ENCODE measurements at places on chromosomes 4 and X.

GRCh38 chr4:8741513-8742226, 130.0 kb downstream of the HMX1 start:
- no peak for DNase-seq

DNA sequence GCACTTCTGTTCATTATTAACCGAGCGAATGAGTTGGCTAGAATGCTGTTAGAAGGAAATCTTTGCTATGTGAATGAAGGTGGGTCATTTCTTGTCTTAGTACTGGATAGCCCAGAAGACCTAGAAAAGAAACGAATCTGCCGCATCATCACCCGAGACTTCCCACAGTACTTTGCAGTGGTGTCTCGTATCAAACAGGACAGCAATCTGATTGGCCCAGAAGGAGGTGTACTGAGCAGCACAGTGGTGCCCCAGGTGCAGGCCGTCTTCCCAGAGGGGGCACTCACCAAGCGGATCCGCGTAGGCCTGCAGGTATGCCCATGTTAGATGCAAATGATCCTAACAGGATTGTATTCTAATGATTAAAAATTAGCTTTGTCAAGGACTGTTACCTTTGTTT, 286.3 kb downstream of the ANK2 start:
- no peak for DNase-seq

DNA sequence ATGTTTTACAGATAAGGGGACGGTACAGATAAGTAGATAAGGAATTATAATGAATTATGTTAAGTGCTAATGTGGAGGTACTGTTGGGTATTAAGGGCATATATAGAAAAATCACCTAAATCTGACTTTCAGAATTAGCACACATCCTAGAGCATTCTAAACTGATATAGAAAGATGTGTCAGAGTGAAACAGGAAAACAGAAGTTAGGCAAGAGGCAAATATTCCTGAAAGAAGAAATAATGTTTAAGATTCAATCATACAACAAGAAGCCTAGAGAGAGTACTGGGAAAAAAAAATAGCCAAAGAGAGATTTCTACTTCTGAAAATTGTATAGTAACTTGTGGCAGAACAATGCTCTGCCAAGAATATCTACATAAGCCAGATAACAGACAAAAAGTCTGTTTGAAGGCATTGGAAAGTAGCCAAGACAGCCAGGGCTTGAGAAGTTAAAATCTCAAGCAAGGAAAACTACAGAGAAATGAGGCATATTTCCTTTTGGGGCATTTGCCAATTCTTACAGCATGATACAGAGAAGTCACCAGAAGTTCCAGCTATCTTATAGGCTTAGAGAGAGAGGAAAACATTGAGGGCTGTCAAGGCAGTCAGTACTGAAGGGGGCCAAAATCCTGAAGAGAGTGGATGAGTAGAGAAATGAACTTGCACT, 646.0 kb downstream of the RPA4 start:
- no peak for DNase-seq

GRCh38 chr4:101415962-101416361, 68.6 kb upstream of the PPP3CA start:
- DNase-seq = no peak

DNA sequence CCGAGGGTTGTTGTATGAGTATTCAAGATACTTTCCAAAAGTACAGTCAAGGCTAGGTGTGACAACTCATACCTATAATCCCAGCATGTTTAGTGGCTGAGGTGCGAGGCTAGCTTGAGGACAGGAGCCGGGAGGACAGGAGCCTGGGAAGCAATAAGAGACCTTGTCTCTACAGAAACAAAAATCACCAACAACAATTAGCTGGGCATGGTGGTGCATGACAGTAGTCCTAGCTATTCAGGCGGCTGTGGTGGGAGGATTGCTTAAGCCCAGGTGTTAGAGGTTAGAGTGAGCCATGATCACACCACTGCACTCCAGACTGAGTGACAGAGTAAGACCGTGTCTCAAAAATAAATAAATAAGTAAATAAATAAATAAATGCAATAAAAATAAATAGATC, 91.6 kb downstream of the TLL1 start:
- DNase-seq = no peak

DNA sequence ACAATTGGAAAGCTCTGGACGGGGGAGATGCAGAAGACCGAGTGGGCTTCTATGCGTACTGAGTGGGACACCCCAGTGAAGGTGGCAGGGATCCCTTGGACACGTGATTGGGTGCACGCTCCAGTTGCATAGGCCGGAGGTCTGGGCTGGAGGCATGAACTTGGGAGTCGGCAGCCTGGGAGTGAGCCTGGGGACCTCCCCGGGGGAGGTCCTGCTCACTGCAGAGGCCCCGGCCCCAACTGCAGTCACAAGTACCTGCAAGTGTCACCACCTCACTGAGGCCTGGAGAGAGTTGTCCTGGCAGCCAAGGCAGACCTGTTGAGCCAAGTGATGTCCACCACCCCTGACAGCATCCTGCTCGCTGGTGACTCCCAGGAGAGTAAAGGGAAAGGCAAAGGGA, 49.3 kb upstream of the HMX1 start:
- no peak for DNase-seq

DNA sequence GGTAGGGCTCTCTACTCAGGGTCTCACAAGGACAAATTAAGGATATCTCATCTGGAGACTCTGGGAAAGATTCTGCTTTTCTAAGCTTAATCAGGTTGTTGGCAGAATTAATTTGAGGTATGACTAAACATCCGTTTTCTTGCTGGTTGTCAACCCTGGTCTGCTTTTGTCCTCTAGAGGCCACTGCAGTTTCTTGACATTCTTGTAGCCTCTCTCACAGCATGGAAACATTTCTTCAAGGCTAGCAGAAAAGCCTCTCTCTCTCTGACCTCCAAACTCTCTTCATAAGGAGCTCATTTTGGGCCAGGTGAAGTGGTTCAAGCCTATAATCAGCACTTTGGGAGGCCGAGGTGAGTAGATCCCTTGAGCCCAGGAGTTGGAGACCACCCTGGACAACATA, 749.5 kb upstream of the PCDH7 start:
- no peak for DNase-seq

DNA sequence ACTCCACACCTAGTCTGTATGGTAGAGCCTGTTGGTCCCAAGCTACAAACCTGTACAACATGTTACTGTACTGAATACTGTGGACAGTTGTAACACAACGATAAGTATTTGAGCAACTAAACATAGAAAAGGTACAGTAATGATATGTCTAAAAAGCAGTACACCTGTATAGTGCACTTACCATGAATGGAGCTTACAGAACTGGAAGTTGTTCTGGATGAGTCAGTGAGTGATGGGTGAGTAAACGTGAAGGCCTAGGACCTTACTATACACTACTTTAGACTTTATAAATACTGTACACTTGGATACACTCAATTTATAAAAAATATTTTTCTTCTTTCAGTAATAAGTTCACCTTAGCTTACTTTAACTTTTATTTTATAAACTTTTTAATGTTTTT, 104.0 kb downstream of the TMA16 start:
- no peak for DNase-seq

DNA sequence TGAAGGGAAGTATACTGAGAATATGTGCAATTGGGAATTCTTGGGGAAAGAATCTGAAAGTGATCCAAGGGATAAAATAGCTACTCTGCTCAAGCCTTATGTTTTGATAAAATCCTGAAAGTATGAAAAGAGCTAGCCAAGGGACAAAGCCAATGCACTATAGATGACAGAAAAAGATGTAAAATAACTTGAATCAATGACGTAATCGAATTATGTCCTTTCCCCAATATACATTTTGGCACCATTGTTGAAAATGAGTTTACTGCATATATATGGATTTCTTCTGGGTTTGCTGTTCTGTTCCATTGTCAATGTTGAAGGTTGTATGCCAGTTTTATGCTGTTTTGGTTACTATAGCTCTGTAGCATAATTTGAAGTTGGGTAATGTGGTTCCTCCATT, 407.3 kb downstream of the DCAF12L2 start:
- no peak for DNase-seq

GRCh38 chr4:2406406-2406805, 12.0 kb downstream of the ZFYVE28 start:
- no peak for DNase-seq

DNA sequence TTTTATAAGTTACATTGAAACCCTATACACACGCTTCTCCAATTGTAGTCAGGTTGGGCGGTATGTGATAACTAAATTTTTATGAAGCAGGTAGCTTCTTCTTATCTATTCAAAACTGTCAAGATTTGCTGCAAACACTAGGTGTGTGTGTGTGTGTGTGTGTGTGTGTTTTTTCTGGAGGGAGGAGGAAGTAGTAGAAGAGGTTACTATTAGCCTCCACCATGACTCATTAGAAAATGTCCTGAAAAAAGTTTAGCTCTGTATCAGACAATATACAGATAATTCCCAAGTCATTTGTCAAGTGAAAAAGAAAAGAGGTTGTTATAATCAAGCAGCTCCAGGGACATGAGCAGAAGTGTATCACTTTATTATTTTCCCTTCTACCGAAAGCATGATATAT, 33.9 kb downstream of the PCDH7 start:
- DNase-seq = no peak

GRCh38 chr4:54482529-54483200, 175.1 kb upstream of the KIT start:
- no peak for DNase-seq

DNA sequence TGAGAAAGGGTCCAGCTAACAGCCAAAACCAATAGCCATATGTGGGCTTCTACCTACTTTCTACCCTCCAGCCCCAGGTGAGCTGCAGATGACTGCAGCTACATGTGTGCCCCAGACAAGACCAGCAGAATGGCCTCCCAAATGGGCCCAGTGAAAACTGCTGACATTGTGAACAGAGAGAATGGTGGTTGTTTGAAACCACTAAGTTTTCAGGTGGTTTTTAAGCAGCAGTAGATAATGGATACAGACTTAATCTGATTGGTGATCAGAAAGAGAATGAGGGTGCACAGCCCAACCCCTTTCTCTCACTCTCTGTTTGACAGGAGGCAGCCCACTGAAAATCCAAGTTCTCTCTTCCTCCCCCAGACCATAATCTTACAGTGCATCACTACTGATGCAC, 42.5 kb upstream of the BBS12 start:
- DNase-seq = no peak

- no peak for DNase-seq
These were observed 348.7 kb downstream of the MAPK10 start for GRCh38 chr4:86011117-86011516.

GRCh38 chrX:150201841-150202240, 161.3 kb upstream of the MAMLD1 start:
- no peak for DNase-seq

DNA sequence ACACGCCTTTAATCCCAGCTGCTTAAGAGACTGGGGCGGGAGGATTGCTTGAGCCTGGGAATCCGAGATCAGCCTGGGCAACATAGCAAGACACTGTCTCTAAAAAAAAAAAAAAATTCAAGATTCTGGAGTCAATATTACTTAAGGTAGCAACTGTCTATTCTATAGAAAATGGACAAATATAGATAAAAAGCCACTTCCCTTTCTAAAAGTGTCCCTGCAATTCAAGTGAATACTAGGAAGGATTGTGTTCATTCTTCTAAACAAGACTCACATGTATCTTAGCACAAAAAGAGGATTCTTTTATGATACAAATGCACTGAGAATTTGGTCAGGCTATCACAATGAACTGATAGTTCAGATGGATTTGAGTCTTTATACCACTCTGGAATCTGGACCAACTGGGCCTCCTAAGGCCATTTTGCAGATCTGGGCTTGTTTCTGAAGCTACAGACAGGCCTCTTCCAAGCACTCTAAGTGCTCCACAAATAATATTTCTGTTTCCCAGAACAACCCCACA, 7.0 kb downstream of the PKD2 start:
- no peak for DNase-seq

GRCh38 chrX:16177260-16177659, 10.0 kb downstream of the MAGEB17 start:
- no peak for DNase-seq

- no peak for DNase-seq
These were observed 112.1 kb upstream of the NAP1L5 start for GRCh38 chr4:88809576-88810219.

DNA sequence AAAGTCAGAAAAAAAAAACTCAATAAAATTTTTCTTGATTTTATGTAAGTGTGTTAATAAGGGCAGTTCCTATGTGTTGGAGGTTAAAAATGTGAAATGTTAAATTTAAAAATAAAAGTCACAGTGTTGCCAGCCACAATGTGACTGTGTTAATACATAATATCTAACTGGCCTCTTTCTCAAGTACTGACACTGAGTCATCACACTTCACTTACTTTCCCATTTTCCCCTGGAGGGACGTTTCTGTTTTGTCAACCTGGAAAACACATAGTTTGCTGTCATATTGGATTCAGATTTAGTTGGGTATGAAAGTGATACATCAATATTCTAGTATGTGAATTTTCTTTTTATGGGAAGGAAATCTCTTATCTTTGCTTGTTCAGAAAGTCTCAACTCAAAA, 46.4 kb downstream of the ARHGEF38 start:
- DNase-seq = no peak
